Hindlimb muscle (tissue), 1 donor: ENCODE measurements at places on chromosomes 7 and 10. TPM values are rescaled to one million over a fixed set of nuclear protein-coding genes. Genes with fewer than 3 reads are reported as not detected.

The CAV1 gene
- 196 TPM for polyA plus RNA-seq

The TLX1 gene
- polyA plus RNA-seq = not detected

The UNCX gene
- polyA plus RNA-seq = not detected

The TMEM213 gene
- 0.13 TPM for polyA plus RNA-seq
